Neuronal stem cell (in vitro differentiated cells): ENCODE measurements at places on chromosomes 1 and 21.

DNA sequence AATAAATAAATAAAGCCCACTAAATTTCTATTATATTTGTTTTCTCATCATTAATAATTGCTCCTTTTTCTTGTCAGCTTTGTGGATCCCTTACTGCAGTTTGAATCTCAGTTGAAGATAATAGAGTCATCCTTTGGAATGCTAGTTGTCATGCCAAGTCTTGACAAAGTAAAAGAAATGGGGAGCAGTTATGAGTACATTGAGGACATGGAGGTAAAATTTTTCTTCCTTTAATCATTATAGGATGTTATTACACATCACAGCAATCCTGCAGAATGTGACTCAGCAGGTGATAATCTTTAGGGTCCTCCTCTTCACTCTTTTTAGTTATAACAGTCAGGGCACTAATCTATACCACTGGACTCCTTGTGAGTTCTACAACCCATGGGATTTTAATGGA is 24.1 kb downstream of the MROH9 start:
- no peak for DNase-seq

GRCh38 chr1:166905136-166905535 is 29.1 kb upstream of the TADA1 start:
- DNase-seq, result no peak

GRCh38 chr1:101566883-101567538 is 330.2 kb downstream of the S1PR1 start:
- DNase-seq, result no peak

- no peak for DNase-seq
These were observed 1.3 kb downstream of the SIPA1L2 start for GRCh38 chr1:232628335-232629249.

DNA sequence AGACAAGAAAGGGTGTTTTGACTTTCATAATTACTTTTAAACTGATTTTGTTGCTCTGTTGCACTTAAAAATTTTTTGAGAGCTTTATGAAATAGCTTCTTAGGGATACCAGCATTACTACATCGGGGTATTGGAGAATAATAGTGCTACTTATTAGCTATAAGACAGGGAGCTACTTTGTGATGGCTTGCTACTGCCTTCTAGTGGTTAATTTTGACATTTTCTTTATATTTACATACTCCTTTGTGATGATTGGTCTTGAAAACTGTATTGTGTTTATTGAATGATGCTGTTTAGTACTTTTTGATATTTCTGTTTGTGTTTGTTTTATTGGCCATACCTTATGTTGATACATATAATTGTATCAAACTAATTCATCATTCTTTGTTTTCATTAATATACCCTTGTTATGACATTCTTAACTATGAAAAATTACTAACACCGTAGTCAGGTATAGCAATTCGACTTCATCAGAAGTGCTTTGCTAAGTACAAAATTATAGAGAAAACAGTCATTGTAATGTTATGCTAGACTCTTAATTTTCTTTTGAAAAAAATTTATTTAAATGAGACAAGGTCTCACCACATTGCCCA is 85.5 kb downstream of the CLIC4 start:
- DNase-seq, result peak; percentile 32
